ENCODE measurements at places on chromosomes 4 and X.

DNA sequence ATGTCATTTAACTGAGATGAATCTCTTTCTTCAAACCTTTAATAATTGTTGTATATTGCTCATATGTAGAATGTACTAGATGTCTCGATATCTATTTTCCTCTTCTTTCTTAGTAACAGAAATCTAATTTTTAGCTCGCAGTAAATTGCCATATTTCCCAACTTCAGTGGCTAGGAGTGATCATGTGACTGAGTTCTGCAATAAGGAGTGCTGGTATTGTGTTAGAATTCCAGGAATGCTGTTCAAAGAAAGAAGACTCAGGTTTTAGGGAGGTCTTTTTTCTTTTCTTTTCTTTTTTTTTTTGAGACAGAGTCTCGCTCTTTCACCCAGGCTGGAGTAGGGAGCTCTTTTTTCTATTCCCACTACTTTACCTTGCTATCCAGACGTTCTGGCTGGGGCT, 81.7 kb downstream of the SLC10A7 start:
- no peak for DNase-seq

DNA sequence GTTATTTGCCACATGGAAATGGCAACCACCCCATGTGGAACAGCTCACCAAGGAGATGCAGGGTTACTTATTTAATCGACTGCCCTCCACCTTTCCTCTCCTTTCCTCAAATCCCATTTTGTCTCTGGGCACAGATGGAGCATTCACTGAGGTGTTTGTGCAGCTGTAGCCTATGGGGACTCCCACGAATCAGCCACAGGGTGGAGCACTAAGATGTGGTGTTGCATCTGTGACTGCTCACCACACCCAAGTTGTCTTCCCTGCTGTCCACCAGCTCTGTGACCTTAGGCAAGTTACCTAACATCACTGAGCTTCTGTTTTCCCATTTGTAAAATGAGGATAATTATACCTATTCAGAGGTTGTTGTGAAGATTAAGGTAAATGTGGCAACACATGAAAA, 252.4 kb upstream of the CPEB2 start:
- no peak for DNase-seq

DNA sequence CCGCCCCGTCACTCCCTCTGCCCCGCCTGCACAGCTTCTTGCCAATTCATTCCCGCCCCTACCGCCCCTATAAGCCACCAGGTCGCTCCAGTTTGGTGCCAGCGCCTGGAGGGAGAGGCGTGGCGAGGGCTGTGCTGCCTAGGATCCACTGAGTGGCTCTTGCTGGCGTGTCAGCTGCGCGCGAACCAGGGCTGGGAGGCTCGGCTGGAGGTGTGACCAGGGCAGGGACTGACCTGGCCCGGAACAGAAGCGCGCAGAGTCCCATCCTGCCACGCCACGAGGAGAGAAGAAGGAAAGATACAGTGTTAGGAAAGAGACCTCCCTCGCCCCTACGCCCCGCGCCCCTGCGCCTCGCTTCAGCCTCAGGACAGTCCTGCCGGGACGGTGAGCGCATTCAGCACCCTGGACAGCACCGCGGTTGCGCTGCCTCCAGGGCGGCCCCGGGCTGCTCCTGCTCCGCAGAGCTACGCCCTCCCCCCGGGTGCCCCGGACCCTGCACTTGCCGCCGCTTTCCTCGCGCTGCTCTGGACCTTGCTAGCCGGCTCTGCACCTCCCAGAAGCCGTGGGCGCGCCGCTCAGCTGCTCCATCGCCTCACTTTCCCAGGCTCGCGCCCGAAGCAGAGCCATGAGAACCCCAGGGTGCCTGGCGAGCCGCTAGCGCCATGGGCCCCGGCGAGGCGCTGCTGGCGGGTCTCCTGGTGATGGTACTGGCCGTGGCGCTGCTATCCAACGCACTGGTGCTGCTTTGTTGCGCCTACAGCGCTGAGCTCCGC, at the start of gene GPR78:
TSS of gene GPR78 (plus strand) at position 72 of the 773 bp plus-strand sequence. CDS start at position 663, 591 bp downstream.
- no peak for DNase-seq

DNA sequence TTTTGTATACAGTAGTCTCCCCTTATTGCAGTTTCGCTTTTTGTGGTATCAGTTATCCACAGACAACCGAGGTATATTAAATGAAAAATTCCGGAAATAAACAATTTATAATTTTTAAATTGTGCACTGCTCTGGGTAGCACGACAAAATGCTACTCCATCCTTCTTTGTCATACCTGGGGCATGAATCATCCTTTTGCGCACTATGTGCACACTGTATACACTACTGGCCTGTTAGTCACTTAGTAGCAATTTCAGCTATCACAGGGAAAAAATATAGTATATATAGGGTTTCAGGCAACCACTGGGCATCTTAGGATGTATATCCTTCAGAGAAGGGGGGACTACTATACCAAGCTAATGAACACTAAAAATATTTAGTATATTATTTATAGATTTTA, 198.8 kb upstream of the FAT4 start:
- no peak for DNase-seq

DNA sequence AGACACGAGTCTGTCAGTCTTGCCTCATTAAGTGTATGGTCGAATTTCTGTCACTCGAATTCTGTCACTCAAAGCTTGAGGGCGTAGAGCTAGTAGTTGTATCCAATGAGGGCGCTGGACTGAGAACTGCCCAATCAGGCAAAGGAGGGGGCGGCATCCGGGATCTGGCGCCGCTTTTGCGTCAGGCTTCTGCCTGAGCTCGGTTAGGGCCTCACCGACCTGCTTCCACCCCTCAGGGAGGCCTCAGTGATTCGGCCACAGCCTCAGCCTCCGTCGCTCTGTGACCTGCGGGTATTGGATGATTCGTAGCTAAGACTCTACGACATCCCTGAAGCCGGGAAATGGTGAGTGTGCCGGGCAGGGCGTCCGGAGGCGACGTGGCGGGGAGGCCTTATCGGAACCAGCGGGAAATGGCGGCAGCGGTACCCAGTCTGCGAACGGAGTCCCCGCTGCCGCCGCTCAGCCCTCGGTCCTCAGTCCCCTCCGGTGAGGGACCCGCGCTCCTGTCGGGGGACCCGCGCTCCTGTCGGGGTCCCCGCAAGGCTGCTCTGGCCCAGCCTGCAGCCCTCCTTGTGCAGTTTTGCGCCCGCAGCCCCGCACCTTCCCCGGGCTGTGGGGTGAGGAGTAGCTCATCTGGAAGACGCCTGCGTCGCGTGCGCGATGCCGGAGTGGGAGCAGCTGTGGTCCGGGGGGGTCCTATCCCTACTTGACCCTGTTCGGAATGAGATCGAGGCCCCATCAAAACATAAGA, 88.3 kb downstream of the ZNF718 start:
- no peak for DNase-seq

- no peak for DNase-seq
These were observed 7.4 kb upstream of the PAK3 start for GRCh38 chrX:111088628-111089027.

DNA sequence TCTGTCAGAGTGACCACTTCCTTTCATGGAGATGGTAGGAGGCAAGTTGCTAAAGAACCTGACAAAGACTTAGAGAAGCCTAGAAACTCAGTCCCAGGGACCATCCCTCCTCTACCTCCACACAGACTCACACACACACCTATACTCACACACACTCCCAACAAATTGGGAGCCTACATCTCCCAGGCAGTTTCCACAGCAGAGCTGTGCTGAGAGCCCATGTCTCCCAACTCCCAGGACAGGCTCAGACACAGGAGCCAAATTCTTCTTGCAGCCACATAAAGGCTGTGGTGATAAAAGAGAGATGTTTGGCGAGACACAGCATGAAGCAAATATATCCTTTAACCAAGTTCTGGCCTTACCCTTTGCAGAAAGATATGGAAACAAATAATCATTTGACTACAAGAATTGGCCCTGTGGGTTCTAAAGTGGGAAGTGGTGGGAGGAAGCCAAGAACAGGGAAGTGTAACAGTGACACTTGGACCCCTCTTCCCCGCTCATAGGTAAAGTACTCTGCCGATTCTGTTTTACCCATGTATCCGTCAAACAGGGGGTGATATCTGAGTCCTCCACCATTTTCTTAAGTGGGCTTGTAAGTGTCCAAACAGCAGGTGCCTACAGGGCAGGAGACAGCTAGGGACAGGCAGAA, 11.0 kb upstream of the IDS start:
- DNase-seq, result no peak

DNA sequence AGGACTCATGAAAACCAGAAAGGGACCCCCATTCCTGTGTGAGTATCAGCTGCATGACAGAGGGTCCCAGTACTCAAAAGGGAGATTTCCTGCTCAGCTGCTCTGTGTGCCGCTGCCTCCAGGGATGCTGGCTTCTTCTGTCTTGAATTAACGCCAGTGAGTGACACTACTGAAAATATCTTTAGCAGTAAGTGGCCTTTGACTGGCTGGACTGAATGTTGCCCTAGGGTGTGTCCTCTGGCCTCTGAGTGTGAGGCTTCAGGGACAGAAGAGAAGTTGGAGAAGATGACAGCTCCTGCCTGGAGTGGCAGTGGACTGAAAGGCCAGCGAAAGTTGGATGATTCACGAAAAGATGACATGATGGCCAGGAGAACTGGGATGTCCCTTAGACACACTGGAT, 95.4 kb downstream of the LIMCH1 start:
- no peak for DNase-seq

- no peak for DNase-seq
These were observed 114.0 kb upstream of the ENPEP start for GRCh38 chr4:110361921-110362320.

GRCh38 chr4:176906709-176907108, 114.0 kb upstream of the VEGFC start:
- no peak for DNase-seq

DNA sequence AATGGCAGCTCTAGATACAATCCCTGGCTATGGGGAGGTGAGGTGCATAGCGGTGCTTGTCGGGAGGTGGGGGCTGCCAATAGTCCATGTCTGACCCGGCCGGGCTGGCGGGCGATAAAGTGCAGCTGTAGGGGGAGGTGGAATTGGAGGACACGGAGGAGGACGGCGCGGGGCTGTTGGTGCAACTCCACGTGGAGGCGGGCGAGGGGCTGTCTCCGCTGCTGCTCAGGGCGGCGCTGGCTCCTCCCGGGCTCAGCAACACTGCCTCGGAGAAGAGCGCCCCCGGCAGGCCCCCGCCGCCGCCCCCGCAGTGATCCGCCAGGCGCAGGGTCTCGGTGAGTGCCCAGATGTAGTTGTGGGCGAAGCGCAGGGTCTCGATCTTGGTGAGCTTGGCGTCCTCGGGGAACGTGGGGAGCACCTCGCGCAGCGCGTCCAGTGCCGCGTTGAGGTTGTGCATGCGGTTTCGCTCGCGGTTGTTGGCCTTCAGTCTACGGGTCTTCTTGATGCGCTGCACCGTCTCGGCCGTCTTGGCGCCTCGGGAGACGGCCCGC, 1.3 kb downstream of the NEUROG2 start:
- no peak for DNase-seq

DNA sequence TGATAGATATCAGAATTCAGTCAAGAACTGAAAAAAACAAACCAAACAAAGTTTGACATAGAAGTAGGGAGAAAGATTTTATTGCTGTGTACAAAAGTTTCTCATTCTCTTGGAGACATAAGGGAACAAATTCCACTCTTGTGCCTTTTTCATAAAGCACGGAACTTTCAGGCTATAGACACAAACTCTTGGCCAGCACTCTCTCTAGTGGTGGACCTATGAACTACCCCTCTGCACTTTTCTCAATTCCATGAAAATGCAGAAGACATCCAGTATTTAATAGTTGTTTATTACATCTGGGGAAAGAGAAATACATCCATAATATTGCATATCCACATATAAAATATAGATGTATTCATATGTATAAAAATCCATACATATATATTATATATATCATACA, 291.6 kb upstream of the HS3ST1 start:
- no peak for DNase-seq

DNA sequence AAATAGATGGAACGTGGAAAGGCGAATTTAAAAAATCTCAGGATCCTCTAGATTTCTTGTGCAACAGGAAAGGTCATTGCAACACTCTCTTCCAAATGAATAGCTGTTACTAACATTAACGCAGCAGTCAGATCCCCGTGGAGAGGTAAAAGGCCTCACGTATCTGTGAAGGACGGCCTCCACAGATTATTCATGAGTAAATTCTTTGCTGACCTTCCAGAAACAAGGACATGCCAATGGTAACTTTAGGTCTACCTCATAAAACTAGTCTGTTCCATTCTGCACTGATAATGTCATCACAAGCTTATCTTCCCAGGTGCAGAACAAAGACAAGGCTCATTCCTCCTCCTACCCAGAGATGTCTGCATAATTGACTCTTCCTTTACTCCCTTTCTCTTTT, 16.1 kb upstream of the REPS2 start:
- DNase-seq, result no peak

GRCh38 chr4:168907119-168907698, 102.8 kb downstream of the CBR4 start:
- DNase-seq, result no peak

DNA sequence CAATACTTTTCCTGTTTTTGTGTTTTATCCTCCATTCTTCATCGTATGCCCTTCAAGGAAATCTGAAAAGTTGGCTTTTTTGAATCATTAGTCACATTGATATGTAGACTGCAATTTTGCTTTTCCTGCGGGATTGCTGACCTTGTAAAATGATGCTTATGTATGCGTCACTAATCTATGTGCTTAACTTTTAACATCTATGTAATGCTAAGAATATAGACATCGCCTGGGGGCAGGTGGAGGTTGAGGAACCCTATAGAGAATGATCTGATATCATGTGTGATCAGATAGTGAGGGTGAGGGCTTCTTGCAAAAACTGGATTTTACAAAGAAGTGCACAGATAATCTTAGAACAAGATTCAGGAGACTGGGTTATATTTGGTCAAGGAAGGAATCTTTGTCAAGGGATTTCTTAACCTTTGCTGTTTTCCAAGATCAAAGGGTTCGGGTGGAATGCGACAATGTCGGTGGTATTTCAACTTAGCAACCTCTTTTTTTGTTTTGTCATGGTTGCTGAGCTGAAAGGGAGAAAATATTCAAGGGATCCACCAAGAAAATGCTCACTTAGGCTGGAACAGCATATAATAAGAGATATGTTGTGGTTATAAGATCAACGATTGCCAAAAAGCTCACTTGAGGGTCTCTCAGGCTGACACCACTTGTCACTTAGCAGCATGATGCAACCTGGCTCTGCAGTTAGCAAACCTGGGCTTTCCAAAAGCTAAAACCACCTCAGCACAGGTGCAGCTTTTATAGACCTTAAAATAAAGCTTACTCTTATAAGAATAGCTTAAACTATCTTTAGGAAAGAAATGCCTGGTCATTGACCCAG, 70.6 kb upstream of the PUDP start:
- DNase-seq, result no peak

DNA sequence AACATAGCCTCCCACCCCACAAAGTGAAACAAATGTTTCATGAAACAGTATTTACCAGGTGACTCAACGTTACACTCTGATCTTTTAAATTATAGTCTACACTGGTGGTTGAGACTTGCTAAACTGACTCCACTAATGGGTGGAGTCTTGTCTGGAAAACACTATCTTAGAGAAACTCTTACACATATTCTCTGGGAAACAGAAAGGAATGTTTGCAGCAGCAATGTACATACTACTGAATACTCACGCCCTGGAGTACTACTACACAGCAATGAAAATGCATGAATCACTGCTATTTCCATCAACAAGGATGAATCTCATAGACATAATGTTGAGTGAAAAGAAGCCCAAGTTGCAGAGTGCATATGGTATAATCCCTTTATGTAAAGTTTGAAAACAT, 208.5 kb upstream of the IGFBP7 start:
- no peak for DNase-seq

GRCh38 chrX:20668550-20668949, 401.8 kb upstream of the RPS6KA3 start:
- no peak for DNase-seq

All from esophagus squamous epithelium (tissue), 5 donors.